ENCODE measurements at places on chromosomes 11 and 22.

DNA sequence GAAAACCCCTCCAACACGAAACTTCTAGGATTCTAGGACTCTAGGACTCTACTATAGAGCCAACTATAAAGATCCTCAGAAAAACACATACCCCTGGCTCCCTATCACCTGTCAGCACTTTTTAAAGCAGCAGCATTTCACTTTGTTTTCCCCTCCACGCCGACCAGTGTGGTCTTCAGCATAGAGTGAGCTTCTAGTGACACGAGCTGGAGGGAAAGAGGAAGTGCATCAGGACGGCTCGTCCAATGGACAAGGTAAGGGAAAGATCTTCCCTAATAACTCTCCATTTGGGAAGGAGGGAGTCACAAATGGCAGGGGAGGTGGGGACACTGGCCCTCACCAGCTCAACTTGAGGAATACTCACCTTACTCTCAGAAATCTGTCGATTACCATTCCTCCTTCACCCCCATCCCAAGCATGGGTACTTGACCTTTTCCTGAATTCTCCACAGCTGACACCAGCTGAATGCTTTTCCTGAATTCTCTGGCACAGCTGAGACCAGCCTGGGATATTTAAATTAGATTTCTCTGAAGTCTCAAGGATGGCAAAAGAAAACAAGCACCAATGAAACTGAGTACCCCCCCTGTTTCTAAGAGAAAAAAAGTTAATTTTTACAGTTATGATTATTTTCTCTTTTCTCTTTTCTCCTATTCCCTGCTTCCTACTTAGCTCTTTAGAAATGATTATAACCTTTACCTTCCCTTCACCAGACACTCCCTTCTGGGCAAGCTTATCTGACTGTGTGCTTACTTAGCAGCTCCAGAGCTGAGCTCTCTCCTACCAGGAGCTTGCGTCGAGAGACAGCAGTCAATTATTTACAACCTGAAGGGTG lies 33.3 kb upstream of the NNMT start:
- DNase-seq, result no peak

- DNase-seq, result no peak
Observed at GRCh38 chr11:113260096-113260425, 54.3 kb upstream of the TTC12 start.

DNA sequence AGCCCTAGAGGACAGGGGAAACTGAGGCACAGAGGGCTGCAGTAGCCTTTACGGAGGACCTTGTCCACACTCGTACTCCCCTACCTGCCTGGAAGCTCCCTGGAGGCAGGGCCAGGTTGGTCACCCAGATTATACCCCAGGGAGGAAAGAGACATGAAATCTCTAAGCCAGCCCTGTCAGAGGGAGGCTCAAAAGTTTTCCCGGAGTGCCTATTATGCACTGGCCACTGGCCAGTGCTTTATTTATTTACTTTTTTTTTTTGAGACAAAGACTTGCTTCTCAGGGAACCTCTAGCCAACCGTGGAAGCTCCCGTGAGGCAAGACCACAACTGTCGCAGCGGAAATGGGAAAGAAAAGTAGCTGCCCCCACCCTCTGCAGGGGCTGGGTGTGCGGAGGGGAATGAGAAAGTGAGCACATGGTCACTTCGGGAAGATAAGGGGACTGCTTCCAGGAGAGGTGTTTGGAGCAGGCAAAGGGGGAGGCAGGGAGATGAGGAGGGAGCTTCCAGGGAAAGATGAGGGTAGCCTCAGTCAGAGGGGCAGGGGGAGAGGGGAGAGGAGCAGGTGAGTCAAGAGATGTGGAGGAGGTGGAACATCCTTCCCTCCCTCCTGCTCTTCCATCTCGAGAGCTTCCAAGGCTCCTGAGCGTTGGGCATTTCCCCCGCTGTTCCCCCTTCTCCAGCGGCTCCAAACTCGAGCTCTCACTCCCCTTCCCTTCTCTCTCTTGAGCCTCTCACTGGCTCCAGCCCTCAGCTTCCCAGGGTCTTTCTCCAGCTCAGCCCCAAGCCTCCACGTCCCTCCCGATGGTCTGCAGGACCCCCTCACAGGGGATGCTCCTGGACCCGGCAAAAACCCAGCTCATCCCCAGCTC lies 4.3 kb downstream of the IL2RB start:
- DNase-seq, result no peak

DNA sequence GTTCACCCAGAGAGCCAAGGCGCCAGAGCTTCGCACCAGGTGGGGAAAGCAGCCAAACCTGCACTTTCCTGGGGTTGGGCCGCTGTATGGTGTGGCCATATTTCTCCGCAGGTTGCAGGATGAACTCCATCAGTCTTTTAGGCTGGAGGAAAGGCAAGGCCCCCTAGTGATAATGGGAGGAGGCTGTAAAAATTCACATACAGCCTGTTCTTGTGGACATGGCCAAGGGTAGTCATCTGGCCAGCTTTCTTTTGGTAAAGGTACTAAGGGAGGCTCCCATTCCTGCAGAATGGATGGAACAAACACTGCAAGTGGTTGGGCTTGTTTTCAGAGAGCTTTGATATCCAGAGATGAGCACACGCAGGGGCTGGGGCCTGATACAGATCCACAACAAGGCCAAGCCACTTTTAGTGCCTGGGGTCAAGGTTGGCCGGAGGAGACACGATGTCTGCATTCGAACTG lies 29.6 kb downstream of the C22orf31 start:
- DNase-seq, result no peak

GRCh38 chr22:44933666-44934453 lies 75.9 kb downstream of the PHF21B start:
- DNase-seq, result no peak
